ENCODE measurements at places on chromosomes 7 and 10.

- no peak for DNase-seq
Observed at GRCh38 chr7:11327633-11328032, 354.0 kb downstream of the PHF14 start.

GRCh38 chr7:53812135-53812534 is 730.0 kb upstream of the VSTM2A start:
- DNase-seq = no peak

DNA sequence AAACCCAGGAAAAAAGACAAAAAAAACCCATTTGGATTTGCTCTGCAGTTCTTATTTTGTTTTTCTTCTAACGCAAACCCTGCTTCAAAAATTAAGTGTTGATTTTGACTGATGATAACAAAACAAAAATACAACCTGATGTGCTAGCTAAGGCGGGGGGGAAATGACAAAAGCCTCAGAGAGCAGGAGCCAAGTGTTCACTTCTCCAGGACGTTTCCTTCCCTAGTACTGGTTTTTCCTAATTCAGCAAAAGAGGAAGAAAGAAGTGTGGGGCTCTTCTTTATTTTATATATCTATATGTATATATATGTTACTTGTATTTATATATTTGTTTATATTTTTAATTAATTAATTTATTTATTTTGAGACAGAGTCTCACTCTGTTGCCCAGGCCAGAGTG is 28.0 kb downstream of the SNX10 start:
- DNase-seq = no peak

DNA sequence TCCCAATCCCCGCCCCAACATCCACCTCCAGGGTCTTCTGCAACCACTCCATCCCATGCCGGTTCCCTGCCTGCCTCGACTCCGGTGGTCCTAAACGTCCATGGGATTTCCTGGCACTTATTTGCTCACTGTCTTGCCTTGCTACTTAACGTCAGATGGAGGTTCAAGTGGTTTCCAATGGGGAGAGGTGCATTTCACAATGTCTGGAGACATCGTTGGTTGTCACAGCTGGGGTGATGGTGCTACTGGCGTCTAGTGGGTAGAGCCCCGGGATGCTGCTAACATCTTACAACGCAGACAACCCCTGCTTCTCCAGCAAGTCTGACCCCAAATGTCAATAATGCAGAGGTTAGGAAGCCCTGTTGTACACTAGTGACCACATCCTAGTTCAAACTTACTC is 82.9 kb upstream of the ANLN start:
- no peak for DNase-seq

- no peak for DNase-seq
Observed at GRCh38 chr7:68309806-68310205, 1288.5 kb upstream of the AUTS2 start.

- no peak for DNase-seq
Observed at GRCh38 chr7:144725070-144725469, 110.8 kb downstream of the TPK1 start.

- no peak for DNase-seq
Observed at GRCh38 chr7:154296443-154296842, 244.2 kb downstream of the DPP6 start.

GRCh38 chr10:63256009-63256773 is 123.1 kb downstream of the NRBF2 start:
- no peak for DNase-seq

DNA sequence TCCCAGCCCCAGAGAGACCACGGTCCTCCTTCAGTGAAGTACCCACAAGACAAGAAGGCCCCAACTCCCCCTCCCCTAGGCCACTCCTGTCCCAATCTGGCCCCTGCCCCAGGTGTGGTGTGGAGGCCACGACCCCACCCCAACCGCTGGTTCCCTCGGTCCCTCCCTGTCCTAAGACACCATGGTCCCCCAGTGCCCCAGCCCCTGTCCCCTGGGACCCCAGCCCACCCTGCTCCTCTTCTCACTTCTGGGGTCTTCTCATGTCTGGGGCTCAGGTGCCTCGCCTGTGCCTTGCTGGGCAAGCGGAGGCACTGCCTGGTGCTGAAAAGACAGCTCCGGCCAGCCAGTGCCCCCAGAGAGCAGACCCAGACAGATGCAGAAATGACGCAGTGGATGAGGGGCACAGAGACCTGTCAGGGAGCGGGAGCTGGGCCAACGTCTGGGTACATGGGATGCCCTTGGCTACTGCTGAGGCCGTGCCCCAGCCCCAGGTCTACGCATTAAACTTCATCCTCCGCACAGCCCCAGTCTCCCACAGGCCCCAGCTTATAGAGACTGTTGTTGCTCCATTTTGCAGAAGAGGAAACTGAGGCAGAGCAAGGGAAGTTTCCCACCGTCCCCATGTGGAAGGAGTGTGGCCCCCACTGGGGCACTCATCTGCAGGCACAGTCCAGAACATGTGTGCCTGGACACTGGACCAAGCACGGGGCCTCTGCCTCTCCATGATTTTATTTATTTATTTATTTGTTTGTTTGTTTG is 14.8 kb downstream of the GRIFIN start:
- no peak for DNase-seq

DNA sequence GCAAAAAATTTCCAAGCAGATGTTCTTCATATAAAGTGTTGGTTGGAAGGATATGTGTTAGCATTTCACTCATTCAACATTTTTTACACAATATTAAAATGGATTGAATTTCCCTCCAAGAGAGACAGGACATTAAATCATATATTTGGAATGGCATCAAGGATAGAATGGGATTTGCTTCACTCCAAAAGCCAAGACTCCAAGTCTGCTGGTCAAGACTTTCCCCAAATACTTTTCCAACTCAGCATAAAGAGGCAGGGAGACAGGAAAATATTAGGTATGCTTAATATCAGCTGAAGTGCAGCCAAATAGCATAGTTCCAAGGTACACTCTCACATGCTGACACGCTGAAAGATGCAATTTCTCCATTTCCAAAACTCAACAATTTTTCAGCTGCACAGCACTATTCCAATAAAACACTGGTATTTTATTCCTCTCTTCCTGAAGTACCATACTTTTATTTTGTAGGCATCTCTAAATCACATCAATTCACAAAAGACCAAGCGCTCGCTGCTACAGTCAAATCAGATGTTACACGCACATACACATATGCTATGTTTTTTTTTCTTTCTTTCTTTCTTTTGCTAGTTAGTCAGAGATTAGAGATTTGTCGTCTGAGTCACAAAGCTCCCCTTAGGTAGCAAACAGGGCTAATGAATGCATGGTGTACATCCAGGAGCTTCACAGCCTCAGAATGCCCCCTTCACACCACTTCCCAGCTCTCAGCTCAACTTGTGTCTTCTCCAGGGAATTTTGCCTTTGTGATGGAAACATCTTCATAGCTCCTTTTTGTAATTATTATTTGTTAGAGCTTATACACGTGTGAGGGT is 1033.8 kb upstream of the AUTS2 start:
- no peak for DNase-seq

DNA sequence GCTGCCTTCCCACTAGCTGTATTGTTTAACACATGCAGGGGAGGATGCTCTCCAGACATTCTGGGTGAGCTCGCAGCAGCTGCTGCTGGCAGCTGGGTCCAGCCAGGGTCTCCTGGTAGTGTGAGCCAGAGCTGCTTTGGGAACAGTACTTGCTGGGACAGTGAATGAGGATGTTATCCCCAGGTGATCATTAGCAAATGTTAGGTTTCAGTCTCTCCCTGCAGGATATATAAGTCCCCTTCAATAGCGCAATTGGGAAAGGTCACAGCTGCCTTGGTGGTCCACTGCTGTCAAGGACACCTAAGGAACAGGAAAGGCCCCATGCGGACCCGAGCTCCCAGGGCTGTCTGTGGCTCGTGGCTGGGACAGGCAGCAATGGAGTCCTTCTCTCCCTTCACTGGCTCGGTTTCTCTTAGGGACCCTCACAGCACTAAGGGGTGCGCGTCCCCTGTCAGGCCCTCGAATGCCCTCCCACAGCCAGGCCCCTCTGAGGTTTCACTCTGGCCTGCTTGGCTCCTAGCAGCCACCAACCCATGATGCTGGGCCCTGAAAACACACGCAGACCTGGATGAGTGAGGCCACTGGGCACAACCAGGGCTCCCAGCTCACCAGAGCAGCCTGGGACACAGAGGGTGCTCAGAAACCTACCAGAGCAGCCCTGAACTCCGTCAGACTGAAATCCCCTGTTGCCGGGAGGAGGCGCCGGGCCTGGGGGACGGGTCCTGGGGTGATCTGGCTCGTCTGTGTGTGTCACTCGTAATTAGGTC is 173.0 kb upstream of the LANCL2 start:
- no peak for DNase-seq

All from stimulated activated CD8-positive, alpha-beta memory T cell treated with anti-CD3 and anti-CD28 coated beads, Interleukin-4, amount 100 ng/mL, for 1 hour (primary cell).